AG09309 (cell line): ENCODE measurements at places on chromosomes 6 and 20.

DNA sequence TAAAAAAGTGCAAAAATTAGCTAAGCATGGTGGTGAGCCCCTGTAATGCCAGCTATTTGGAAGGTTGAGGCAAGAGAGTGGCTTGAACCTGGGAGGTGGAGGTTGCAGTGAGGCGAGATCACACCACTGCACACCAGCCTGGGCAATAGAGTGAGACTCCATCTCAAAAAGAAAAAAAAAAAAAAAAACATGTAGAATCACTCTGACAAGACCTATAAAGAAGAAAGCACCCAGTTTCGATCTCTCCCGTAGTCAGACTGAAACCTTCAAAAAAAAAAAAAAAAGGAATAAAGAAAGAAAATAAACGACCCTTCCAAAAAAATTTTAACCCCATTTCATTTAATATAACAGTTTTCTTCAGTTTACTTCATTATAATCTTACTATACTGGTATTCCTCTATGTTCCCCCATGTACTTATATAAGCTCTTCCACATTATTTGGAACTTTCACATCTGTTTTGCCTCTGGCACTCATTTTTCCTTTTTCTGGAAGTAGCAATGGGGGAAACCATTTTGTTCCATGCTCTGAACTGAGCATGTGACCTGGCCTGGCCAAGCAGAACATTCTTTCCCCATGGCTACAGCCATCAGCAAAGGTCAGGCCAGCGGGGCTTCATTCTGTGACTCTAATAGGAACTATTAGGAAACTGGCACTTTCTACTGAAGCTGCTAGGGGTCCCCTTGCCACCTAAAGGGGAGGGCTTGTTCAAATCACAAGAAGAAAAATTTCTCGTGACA lies 9.6 kb downstream of the SLC18B1 start:
- no peak for DNase-seq

GRCh38 chr20:62209850-62210495 lies 10.1 kb downstream of the HRH3 start:
- no peak for DNase-seq

- no peak for DNase-seq
These were observed 5.5 kb downstream of the CASP8AP2 start for GRCh38 chr6:89834884-89835792.

GRCh38 chr6:138109042-138109997 lies 2.1 kb upstream of the PERP start:
- DNase-seq: peak; percentile 20

DNA sequence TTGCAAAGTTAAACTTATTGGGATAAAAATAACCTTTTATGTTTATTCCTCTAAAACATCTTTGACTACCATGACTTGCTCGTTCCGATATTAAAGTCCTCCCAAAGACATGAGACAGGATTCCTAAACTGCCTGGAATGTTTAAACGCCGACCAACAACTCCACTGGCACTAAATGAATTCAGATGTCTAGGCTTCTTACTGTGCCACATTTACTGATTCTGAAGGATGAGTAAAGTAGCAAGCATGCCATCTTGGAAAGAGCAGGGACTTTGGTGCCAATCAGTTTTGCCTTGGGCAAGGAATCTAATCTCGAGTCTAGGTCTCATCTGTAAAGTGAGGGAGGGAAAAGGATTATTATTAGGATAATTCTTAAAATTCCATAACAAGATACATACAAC lies 25.3 kb downstream of the MBOAT1 start:
- peak; percentile 68 for DNase-seq

GRCh38 chr6:116994447-116994846 lies 117.4 kb downstream of the RFX6 start:
- no peak for DNase-seq
